Chondrocyte (in vitro differentiated cells): ENCODE measurements at places on chromosomes 7 and 10. TPM values are rescaled to one million over a fixed set of nuclear protein-coding genes. Genes with fewer than 3 reads are reported as not detected.

GRCh38 chr7:37550426-37550825 is 101.8 kb upstream of the ELMO1 start:
- no peak overlapping the region for H3K4me3 ChIP-seq
- H3K27ac ChIP-seq: no peak overlapping the region
- peaks cover 1% of the 10 kb centered on the region for H3K27me3 ChIP-seq
- H3K4me1 ChIP-seq: no peaks in the 10 kb centered on the region

ZNF727 gene
- not detected in 3 replicates for total RNA-seq

DNA sequence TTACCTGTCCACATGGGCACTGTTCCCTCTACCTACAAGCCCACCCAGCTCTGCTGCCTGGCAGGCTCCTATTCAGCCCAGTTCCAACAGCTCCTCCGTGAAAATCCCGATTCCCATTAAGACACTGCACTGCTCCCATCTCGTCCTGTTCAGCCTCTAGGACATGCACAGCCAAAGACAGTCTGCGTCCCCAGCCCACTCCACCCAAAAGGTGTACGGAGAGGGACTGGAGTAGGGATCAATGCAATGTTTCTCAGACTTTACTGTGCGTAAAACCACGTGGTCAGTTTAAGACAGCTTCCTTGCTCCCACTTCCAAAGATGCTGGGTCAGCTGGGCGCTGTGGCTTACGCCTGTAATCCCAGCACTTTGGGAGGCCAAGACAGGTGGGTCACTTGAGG is 19.9 kb downstream of the FGFR2 start:
- no peak overlapping the region for H3K27ac ChIP-seq
- peaks cover 1% of the 10 kb centered on the region for H3K27me3 ChIP-seq
- DNase-seq: no peak
- no peaks in the 10 kb centered on the region for H3K36me3 ChIP-seq

DNA sequence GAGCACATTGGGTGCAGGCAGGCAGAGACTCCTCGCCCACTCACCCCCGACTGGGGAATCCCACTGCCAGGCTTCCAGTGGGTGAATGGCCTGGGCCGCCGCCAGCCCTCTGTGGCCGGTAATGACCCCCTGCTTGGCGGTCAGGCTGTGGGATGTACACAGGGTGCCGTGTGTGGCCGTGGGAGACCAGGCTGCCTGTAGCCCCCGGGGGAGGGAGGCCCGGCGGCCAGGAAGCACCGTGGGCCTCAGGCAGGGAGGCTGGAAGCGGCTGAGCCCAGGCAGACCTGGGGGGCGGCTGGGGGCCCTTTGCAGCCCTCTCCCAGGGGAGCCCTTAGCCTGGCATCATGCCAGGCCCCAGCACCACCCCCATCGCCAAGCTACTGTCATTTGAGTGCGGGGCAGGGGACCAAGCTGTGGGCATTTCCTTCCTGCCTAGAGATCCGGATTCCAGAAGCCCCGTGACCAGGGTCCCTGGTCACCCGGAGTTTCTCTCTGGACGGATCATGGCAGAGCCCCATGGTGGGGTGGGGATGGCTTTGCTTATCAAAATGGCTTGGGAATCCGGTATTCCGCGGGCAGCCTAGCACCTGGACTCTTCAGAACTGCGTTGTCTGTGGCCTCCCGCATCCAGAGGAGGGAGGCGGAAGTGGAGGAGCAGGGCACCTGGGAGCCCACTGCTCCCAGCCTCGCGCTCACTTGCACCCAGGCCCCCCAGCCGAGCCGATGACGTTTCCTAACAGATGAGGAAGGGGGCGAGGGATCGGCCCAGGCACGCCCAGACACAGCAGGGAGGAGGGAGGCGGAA is 1.1 kb downstream of the TTYH3 start:
- peaks cover 46% of the 10 kb centered on the region for H3K4me1 ChIP-seq
- H3K27ac ChIP-seq: peak overlapping the region; percentile 98
- no peaks in the 10 kb centered on the region for H3K36me3 ChIP-seq
- H3K27me3 ChIP-seq: no peaks in the 10 kb centered on the region
- DNase-seq: no peak

DNA sequence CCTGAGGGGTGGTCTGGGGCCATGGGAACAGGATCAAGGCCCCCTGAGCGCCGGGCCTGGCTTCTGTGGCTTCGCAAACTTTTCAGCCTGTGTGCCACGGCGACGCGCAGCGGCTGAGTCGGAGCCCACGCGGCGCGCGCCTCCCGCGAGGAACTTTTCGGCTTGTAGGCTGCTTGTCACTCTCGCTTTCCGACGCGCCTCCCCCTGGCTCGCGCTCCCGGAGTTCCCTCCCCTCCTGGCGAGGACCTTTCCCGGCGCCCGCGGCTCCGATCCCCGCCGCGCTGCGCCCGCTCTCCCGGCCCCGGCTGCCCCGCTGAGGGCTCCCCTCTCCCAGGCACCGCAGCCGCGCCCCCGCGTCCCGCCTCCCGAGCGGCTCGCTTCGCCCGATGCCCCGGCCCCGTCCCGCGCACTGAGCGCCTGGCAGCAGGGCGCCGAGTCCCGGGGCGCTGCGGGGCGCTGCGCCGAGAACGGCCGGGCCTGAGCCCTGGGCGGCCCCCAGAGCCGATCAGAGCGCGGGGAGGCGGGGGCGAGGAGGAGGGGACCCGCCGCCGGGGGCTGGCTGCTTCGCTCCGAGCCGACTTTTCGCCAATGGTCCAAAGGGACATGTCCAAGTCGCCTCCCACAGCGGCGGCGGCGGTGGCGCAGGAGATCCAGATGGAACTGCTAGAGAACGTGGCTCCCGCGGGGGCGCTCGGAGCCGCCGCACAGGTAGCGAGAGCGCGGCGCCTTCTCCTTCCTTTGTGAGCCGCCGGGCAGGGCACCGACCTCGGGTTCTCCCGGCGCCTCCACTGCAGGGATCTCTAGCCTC is at the start of gene CACNB2:
Gene CACNB2, plus strand, starts transcription at position 276 of the 808 bp plus-strand sequence.
- H3K4me3 ChIP-seq: peak within 1 kb of the TSS; percentile 71
- no peak within 1 kb of the TSS for H3K27ac ChIP-seq
- no peaks in the 10 kb centered on the region for H3K36me3 ChIP-seq
- peaks cover 6% of the 10 kb centered on the region for H3K4me1 ChIP-seq
- H3K27me3 ChIP-seq: peaks cover 58% of the 10 kb centered on the region

DNA sequence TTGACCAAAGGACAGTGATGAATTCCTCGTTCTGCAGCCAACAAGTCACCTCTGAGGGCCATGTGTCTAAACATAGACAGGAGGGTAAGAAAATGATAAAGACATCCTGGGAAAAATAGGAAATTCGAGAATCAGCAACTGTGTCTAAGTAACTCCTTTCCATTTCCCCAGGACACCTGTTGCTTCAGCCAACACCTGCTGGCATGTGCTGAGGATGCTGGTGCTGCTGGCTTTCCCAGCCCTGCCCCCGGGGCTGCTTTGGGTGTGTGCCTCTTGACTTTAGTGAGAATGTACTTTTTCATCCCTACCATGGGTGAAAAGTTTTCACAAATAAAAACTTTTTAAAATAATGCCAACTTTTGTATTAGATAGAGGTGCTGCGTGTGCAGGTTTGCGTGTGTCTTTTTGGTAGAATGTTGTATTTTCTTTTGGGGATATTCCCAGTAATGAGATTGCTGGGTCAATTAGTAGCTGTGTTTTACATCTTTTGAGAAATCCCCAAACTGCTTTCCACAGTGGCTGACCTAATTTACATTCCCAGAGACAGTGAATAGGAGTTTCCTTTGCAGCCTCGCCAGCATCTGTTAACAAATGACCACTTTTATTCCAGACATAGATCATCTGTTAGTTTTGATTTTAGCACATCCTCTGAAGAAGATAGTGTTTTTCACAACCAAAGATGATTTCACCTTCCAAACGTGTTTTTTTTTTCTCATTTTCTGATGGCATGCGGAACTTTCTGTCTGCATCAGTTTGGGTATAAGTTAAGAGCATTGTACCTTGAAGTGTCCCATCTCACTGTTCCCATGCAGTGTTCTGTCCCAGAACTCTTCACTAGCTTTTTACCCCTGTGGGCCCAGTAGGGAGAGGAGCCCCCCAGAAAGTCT is 104.2 kb upstream of the ACBD5 start:
- H3K4me1 ChIP-seq: no peaks in the 10 kb centered on the region
- H3K27ac ChIP-seq: no peak overlapping the region
- no peak for DNase-seq
- H3K36me3 ChIP-seq: no peaks in the 10 kb centered on the region
- H3K27me3 ChIP-seq: peaks cover 48% of the 10 kb centered on the region
- H3K4me3 ChIP-seq: no peak overlapping the region

CPXM2 gene
- not detected in 3 replicates for total RNA-seq

DNA sequence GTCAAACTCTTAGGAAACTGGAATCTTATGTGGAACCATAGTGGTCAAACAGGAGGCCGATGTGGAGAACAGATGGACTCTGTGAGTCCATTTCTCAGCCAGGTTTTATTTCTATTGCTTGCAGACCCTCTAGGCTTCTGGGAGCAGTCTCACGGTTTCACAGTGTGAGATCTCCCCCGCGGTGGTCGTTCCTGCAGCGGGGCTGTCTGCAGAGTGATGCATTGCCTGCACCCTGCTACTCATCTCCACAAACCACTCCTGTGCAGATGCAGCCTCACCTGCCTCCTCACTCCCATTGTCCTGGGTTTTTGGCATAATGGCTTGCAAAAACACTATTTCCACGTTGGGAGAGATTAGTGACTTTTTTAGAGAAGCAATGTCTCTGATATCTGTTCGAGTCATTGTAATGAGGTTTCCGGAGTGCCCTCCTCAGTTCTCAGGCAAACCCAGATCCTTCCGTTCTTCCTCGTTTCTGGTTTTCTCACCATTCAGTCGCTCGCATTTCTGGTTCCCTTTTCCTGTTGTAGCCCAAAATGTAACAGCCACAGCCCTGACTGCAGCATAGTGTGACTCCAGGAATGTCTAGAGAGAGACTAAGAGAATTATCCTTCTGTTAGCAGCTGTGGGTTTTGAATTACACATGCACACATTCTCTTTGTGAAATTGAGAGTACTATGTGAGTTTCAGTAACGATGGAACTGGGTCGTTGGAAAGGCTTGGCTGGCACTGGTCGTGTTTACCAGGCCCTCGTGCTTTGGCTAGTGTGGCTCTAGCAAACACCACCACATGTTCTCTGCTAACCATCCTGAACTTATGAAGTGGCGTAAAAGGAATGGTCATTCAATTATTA is 30.2 kb downstream of the ACADSB start:
- H3K4me1 ChIP-seq: no peaks in the 10 kb centered on the region
- H3K36me3 ChIP-seq: peaks cover 8% of the 10 kb centered on the region
- H3K4me3 ChIP-seq: no peak overlapping the region
- no peak overlapping the region for H3K27ac ChIP-seq

DNA sequence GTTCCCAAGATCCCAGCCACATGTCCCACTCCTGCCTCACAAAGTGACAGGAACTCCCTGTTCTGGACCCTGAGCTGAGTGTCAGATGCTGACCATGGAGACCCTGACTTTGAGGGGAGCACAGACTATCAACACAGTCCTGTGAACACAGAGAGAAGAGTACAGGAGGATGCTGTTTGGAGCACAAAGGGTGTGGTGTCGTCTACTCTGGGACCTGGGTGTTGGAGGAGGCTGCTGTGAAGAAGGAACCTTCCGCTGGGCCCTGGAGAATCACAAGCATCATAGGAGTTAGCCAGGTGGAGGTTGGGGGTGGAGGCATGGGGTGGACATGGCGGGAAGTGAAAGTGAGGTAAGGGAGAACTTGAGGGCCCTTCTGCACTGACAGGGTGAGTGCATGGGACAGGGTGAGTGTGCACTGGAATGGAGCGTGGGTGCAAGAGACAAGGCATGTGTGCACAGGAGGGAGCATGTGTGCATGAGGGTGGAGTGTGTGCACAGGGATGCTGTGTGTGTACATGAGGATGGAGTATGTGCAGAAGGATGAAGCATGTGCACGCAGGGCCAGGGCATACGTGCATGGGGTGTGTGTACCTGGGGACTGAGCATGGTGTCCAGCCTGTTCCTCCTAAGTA is 70.7 kb upstream of the ANTXRL start:
- peak; percentile 52 for DNase-seq
- no peaks in the 10 kb centered on the region for H3K4me1 ChIP-seq
- H3K27me3 ChIP-seq: peaks cover 29% of the 10 kb centered on the region
- H3K4me3 ChIP-seq: no peak overlapping the region
- H3K27ac ChIP-seq: no peak overlapping the region

DNA sequence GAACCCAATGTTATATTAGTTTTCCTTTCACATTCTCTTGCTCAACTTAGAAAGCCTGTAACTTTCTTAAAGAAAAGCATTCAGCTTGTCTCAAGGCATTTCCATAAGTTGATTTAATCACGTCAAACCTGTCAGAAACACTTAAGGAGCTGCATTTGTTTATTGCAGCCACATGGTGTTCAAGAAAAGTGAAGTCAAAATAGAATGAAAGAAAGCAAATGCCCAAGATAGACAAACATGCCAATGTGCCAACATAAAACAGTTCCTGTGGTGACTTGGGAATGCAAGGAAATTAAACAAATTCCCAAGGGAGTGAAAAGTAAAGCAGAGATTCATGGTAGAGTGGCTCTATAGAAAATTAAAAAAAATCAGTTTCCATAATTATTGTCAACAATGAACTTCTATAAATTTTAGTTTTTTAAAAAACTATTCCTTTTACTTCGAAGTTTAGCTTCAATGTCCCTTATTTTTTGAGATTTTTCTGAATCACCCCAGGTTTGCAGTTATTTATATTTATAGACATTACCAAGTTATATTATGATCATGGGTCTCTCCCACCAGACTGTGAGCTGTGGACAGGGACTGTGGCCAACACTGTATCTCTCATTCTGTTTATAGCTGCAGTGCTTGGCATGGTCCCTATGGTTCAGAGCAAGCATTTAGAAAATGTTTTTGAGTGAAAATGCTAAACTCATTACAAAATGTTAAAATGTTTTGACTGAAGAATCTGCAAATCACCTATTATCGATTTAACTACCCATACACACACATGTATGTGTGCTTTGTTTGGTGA is 887.4 kb downstream of the REEP3 start:
- DNase-seq: no peak
- H3K4me1 ChIP-seq: peaks cover 40% of the 10 kb centered on the region
- no peaks in the 10 kb centered on the region for H3K36me3 ChIP-seq
- H3K27ac ChIP-seq: peak overlapping the region; percentile 72
- no peaks in the 10 kb centered on the region for H3K27me3 ChIP-seq

GRCh38 chr7:14104861-14105260 is 115.4 kb upstream of the ETV1 start:
- H3K36me3 ChIP-seq: no peaks in the 10 kb centered on the region
- no peaks in the 10 kb centered on the region for H3K27me3 ChIP-seq
- H3K4me1 ChIP-seq: no peaks in the 10 kb centered on the region
- H3K4me3 ChIP-seq: no peak overlapping the region
- DNase-seq: no peak

DNA sequence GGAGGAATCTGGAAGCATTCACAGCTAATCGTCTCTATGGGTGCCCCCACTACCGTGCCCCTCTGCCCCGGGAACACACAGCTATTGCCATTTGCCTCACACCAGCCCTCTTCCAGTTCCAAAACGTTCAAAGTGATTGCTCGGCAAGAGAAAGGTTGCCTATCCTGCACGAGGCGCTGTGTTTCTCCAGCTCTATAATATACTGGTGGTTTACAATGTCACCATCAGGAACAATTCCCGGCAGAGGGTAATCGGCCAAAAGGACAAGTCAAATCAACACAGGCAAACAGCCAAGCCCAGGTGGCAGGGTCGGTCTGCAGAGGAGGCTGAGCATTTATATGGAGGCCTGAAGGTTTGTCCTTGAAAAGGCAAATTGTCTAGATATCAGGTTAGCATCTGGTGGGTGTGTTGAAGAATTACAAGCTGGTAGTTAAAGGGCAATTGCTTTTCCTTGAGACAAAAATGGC is 29.2 kb upstream of the TNS3 start:
- no peak for DNase-seq
- peak overlapping the region; percentile 76 for H3K27ac ChIP-seq
- H3K4me1 ChIP-seq: peaks cover 28% of the 10 kb centered on the region
- no peaks in the 10 kb centered on the region for H3K27me3 ChIP-seq
- H3K4me3 ChIP-seq: no peak overlapping the region

GRCh38 chr7:155429651-155430050 is 28.3 kb upstream of the EN2 start:
- no peak overlapping the region for H3K27ac ChIP-seq
- H3K4me1 ChIP-seq: no peaks in the 10 kb centered on the region
- peak; percentile 65 for DNase-seq
- no peaks in the 10 kb centered on the region for H3K36me3 ChIP-seq
